ENCODE measurements at places on chromosomes 5 and 9.

- no peak for DNase-seq
Observed at GRCh38 chr5:143837306-143837848, 25.4 kb downstream of the HMHB1 start.

DNA sequence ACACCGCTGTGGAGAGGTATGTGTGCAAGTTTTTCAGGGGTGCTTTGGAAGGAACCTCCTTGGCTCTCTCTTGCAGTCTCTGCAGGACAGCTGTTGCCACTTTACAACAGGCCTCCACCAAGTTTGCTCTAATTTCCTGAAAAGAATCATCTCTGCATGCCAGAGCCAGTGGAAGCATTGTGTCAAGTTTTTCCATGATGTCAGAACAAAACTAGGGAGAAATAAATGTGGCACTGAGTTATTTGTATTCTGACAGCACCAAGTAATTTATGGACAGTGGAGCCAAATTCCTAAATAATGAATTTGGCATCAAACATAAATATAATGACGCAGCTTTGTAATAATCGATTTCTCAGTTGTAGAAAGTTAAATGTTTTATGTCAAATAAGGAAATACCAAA is 146.9 kb downstream of the KIAA0825 start:
- DNase-seq, result no peak

DNA sequence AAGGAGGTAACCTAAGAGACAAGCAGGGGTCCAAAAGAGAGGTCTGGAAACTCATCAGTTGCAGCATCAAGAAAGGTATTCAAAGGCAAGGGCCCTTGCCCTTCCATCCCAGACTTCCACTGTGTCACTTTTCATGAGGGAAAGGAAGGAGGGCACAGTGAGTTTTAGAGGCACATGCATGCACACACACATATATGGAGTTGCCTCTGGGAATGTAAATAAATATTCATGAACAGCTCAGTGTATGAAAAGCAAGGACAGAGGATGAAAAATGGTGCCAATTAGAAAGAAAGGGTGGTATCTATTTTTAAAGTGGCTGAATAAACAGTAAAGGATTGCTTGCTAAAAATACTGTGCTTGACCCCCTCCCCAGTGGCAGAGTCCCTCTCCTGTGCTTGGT is 105.3 kb upstream of the LRRTM2 start:
- DNase-seq, result no peak

DNA sequence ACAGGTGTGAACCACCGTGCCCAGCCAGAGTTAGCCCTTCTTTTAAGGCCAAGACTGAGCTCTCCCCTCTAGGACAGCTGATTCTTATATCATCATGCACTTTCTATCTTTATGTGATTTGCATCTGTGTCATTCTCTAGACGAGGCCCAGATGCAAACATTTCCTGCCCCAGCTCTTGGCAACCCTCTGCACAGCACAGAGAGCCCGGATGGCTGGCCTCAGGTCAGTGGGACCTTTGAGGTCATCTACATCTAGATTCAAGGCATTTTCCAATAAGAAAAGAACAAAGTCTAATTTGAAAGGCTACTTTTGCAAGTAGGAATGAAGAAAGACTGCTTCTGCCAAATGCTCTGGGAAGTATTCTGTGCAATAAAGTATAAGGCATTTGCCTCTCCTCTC is 109.0 kb upstream of the DAB2 start:
- DNase-seq, result no peak

- no peak for DNase-seq
Observed at GRCh38 chr5:148499452-148499851, 115.7 kb downstream of the FBXO38 start.

GRCh38 chr9:130466537-130467217 is 21.9 kb downstream of the ASS1 start:
- DNase-seq, result no peak

DNA sequence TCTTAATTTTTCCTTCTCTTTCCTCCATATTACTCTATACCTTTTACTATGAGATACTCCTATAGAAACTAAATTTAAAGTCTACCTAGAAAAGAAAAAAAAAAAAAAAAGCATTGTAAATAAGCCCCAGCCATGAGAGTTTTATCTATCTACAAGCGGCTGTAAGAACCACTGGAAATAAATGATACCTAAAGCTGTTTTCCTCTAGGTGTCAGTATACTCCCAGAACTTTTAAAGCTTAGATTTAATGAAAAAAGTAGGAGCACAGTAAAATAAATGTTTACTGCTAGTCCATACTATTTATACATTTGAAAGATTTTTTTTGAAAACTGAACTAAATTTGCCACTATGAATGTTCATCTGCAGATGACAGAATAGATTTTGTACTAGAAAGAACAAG is 26.2 kb downstream of the TYRP1 start:
- no peak for DNase-seq

DNA sequence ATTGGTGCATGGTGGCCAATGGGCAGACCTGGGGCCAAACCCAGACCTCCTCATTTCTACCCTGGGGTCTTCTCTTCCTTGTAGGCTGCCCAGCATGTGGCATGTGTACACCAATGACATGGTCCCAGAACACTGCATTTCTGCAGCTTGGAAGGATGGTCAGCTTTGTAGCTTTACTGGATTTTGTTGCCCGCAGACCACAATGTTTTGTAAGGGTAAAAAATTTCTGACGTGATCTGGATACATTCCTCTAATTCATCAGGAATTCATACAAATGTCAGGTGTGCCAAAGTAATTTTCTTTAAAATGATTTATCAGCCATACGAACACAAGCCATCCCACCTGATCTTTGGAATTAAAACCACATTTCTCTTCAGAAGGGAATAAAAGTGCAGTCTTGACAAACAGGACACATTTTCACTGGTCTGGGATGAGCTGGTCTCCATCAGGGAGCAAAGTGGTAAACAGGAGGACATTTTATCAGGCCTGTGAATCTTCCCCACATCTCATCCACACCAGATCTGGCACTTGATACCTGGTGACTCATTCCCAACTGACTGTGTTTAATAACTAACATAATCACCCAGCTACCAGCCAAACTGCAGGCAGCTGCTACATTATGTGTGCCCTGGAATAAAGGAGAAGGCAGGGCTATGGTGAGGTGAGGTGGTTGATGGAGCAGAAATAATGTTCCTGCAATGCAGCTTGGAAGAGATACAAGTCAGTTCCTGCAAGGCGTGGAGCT is 103.9 kb downstream of the SPOCK1 start:
- peak; percentile 93 for DNase-seq

DNA sequence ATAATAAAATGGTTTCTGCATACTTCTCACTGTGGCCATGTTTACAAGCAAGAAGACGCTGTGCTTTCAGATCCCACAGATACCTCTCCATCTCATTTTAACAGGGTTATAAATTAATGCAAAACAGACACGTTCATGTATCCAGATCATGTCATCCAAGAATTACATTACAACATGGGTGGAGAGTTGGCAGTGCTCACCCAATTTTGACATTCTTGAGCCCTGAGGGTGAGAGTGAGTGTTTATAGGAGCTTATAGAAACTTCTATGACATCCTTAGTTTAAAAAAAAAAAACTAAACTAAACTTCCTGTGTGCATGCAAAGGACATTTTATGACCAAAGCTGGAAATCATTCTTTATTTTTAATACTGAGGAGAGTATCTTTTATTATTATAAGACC is 9.1 kb downstream of the PRKACG start:
- no peak for DNase-seq

GRCh38 chr5:84378420-84378819 is 6.3 kb downstream of the EDIL3 start:
- no peak for DNase-seq

GRCh38 chr5:97600486-97600885 is 417.4 kb upstream of the RIOK2 start:
- DNase-seq, result no peak

- DNase-seq, result no peak
Observed at GRCh38 chr5:113526421-113526820, 12.9 kb downstream of the YTHDC2 start.
